ENCODE measurements at places on chromosomes 4 and X. TPM values are rescaled to one million over a fixed set of nuclear protein-coding genes. Genes with fewer than 3 reads are reported as not detected.

The COL4A5 gene
- 88.1 TPM for total RNA-seq

The RBM47 gene
- 89.5 TPM for total RNA-seq

The CACNA1F gene
- total RNA-seq: 1.8 TPM

The TCEAL8 gene
- total RNA-seq: 52.2 TPM

The IQSEC2 gene
- total RNA-seq: 16.7 TPM

The USP17L26 gene
- not detected for total RNA-seq

The NOX1 gene
- not detected for total RNA-seq

The IL1RAPL1 gene
- total RNA-seq: not detected

The SHROOM3 gene
- total RNA-seq: 100 TPM

The IDUA gene
- 28.2 TPM for total RNA-seq

The HMX1 gene
- not detected for total RNA-seq

The GABRG1 gene
- total RNA-seq: not detected

The HSFX2 gene
- 0.98 TPM for total RNA-seq

The UGT2B7 gene
- total RNA-seq: not detected

The POF1B gene
- 19.5 TPM for total RNA-seq

The RPS3A gene
- 5,074 TPM for total RNA-seq

The HS6ST2 gene
- total RNA-seq: 1.3 TPM

Data from breast epithelium (tissue), 4 donors.